ENCODE measurements at places on chromosomes 1 and 21.
A peak's percentile ranks its signal among the peaks of the same experiment; 100 is the strongest.

DNA sequence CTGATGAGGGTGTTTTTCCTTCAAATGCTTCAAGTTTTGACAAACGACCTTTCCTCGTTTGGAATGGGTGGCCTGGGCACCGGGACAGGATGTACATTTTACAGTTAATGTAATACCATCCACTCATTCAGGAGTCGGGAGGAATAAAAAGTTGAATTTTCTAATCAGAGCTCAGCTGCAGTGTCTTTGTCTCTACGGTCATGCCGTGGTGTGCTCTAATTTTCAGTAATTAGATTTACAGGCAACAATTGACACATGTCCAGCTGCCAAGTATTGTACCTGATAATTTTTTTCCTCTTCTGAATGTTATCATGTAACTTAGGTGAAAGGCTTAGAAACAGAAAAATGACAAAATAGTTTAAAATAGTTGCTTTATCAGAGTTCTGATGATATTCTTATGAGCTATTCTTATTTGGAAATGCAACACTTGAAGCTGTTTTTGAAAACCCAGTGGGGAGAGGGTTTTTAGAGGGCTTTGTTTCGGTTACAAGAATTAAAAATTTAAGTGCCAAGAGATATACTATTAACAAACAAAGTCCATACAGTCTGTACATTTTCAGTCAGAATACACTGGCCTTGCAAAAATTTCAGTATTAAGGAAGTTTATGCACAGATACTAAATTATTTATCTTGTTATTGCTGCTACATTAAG, 1.0 kb downstream of the CDKN2C start:
- DNase-seq, result no peak

GRCh38 chr1:159927849-159928431, 2.6 kb upstream of the TAGLN2 start:
- DNase-seq, result no peak

GRCh38 chr21:34129901-34130715, 56.7 kb downstream of the MRPS6 start:
- peak; percentile 15 for DNase-seq

DNA sequence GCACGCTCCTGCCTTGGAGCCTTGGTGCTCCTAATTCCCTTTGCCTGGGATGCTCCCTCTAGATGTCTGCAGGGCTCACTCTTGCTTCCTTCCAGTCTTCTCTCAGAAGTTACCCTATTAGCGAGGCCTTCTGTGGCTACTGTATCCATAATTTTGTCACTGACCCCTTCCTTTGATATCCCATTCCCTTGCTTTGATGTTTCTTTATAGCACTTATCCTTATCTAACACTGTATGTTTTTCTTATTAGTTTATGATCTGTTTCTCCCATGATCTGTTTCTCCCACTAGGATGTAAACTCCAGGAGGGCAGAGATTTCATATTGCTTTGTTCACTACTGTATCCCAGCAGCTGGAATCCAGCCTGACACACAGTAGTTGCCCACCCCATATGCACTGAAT, 263.4 kb downstream of the FOXD2 start:
- no peak for DNase-seq

DNA sequence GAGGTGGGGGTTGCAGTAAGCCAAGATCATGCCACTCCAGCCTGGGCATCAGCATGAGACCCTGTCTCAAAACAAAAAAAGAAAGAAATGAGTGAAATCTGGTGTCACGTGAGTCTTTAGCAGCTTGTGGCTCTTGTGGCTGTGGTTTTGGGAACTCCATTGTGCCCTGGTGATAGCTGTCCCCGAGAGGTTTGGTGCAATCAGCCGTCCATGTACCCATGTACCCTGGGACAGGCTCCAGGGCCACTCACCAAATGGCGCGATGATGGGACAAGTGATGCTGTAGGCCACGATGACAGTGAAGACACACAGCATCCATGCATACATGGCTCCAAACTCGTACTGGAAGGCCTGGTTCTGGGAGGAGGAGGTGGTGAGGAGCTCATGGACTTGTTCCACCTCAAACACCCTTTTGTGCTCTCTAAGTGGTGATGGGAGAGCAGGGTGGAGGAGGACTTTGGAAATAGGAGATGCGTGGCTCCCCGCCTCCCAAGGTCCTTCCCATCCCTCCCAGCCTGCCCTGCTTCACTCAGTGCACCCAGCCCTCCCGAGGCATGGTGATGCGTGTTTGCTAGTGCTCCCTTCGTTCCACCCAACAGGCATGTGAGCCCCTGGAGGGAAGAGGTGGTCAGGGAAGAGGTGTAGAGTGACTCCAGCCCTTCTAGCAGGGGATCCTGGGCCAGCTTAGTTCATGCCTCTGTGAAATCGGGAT, 29.6 kb downstream of the TMEM63A start:
- DNase-seq, result no peak
